Spinal cord (tissue), 10 donors: ENCODE measurements at places on chromosomes 1 and 21. TPM values are rescaled to one million over a fixed set of nuclear protein-coding genes. Genes with fewer than 3 reads are reported as not detected.

GRCh38 chr1:59593798-59594790, 220.7 kb upstream of the HOOK1 start:
- DNase-seq, result no peak
- H3K4me3 ChIP-seq, result no peak overlapping the region
- no peaks in the 10 kb centered on the region for H3K27me3 ChIP-seq
- no peaks in the 10 kb centered on the region for H3K36me3 ChIP-seq

DNA sequence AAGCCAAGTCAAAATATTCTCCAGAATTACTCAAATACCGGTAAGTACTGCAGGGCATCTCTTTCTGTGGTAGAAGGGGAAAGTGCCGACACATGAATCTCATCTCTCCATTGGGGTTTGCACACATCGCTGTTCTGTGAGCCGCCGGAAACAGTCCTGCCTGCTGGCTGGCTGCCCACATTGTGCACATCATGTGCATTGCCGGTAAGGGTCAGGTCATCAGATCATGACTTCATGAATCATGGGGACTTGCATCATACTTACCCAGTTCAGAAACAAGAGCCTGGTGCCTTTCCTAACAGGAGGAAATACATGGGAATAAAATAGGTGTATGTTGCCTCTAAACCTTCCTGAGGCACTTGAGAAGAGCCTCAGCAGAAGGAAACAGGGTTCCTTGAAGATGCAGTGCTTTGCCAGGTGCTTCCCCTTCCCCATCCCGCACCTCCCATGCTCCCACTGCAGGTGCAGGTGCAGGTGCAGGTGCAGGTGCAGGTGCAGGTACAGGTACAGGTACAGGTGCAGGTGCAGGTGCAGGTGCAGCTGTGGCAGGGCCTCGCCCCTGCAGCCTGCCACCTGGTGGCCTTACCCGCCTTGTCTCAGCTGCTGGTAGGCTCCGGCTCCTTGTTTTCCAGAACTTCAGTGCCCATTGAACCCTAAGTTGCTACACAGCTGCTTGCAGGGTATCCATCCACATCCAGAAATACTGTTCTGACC, 26.5 kb downstream of the GPR137B start:
- no peak for DNase-seq
- no peak overlapping the region for H3K4me3 ChIP-seq
- H3K4me1 ChIP-seq, result peaks cover 4% of the 10 kb centered on the region
- peaks cover 10% of the 10 kb centered on the region for H3K36me3 ChIP-seq

GRCh38 chr21:36539434-36540150, 59.7 kb upstream of the CLDN14 start:
- DNase-seq, result no peak
- peaks cover 12% of the 10 kb centered on the region for H3K4me1 ChIP-seq
- H3K27ac ChIP-seq, result no peak overlapping the region
- H3K27me3 ChIP-seq, result peaks cover 14% of the 10 kb centered on the region

- peak; percentile 92 for DNase-seq
- no peaks in the 10 kb centered on the region for H3K27me3 ChIP-seq
- no peaks in the 10 kb centered on the region for H3K36me3 ChIP-seq
Measured at GRCh38 chr21:16070207-16070651, 340.4 kb downstream of the USP25 start.

DNA sequence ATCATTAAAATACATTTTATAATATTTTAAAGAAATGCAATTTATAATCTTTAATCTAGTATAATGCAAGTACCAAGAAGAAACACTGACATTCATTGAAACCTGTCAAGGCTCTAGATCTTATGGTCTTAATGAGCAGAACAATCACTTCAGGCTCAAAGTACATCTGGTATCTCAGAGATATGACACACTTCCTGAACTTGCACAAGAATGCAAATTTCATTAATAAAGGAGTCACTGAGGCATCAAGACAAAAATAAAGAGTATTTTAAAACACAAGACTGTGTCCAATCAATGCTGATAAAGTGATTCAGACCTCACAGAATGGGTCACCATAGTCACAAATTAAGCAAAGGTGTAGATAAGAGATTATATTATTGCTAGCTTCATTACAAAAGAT, 178.1 kb downstream of the AK5 start:
- H3K4me3 ChIP-seq, result no peak overlapping the region
- H3K4me1 ChIP-seq, result no peaks in the 10 kb centered on the region
- no peak for DNase-seq
- H3K36me3 ChIP-seq, result no peaks in the 10 kb centered on the region

DNA sequence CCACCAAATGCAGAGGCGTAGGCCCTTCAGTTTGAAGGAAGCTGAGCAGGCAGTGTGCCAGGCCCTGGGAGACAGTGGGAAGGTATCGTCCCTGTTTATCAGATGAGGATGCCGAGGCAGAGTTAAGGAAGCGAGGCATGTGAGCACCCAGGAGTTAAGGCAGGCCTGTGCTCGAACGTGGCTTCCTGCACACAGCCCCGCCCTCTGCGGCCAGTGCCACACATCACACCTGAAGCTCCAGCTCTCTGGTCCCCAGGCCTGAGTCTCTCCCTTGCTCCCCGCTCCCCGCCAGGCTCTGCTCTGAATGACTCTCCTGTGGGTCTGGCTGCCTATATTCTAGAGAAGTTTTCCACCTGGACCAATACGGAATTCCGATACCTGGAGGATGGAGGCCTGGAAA, 32.1 kb downstream of the EPHX1 start:
- DNase-seq, result no peak
- no peaks in the 10 kb centered on the region for H3K27me3 ChIP-seq
- H3K4me3 ChIP-seq, result no peak overlapping the region
- H3K27ac ChIP-seq, result no peak overlapping the region
- H3K36me3 ChIP-seq, result peaks cover 65% of the 10 kb centered on the region

DNA sequence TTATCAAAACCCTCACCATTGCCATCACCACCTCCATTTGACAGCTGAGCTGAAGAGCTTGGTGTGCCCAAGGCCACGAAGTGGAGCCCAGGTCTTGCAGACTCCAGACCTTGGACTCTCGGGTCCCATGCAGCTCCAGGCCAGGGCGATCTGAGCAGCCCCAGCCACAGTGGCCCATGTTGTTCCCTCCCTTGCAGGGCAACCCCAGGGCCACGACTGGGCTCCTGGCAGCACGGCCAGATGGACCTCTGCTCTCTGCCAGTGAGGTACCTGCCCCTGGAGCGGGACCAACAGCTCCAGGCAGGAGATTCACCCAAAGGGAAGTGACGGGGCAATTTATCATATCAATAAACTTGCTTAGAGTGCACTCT, 182.7 kb upstream of the VAMP3 start:
- no peak overlapping the region for H3K27ac ChIP-seq
- peaks cover 2% of the 10 kb centered on the region for H3K36me3 ChIP-seq
- H3K4me1 ChIP-seq, result peaks cover 41% of the 10 kb centered on the region
- H3K4me3 ChIP-seq, result no peak overlapping the region
- H3K27me3 ChIP-seq, result no peaks in the 10 kb centered on the region
- no peak for DNase-seq

DNA sequence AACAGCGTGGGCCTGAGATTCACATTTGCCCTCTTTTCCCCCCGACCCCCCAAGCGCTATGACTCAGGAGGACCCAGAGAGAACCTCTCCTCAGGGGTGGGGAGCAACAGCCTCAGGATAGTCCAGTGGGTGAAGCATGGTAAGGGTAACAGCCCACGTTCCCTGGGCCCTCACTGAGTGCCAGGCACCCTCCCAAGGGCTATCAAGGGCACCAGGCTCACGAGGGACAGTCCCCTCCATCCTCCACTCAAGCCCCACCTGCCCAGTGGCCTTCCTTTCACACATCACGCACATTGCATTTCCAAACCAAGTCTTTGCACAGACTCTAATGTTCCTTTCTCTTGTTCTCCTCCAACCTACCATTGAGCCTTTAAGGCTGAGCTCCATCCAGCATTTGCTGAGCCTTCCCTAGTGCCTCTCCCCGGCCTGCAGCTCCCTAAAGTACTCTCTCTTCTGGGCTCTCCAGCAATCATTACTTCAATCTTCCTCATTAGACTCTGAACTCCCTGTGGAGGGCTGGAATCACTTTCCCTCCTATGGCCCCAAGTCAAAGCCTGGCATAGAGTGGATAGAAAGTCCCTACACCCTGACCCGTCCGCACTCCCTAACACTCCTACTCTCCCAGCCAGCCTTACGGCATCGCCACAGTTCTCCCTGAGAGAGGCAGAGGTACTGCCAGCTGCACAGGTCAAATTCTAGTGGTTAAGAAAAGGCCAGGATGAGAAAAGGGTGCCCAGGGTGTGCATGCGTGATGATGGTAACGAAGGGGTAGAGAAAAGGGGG, 1.0 kb downstream of the AKR7A2 start:
- H3K27me3 ChIP-seq, result no peaks in the 10 kb centered on the region
- H3K4me3 ChIP-seq, result peak overlapping the region; percentile 75
- peaks cover 41% of the 10 kb centered on the region for H3K4me1 ChIP-seq

GRCh38 chr1:89198491-89199072, at the start of gene GBP4:
TSS of gene GBP4 (minus strand) at chr1:89198942. CDS start at chr1:89198834, 108 bp downstream.
- no peak for DNase-seq
- no peak within 1 kb of the TSS for H3K27ac ChIP-seq
- H3K36me3 ChIP-seq, result no peaks in the 10 kb centered on the region
- no peaks in the 10 kb centered on the region for H3K27me3 ChIP-seq
- peak within 1 kb of the TSS; percentile 10 for H3K4me3 ChIP-seq

- H3K27me3 ChIP-seq, result no peaks in the 10 kb centered on the region
- DNase-seq, result no peak
- no peaks in the 10 kb centered on the region for H3K36me3 ChIP-seq
- H3K4me1 ChIP-seq, result peaks cover 5% of the 10 kb centered on the region
- no peak overlapping the region for H3K4me3 ChIP-seq
Measured at GRCh38 chr1:221331273-221332183, 410.4 kb downstream of the DUSP10 start.

GRCh38 chr1:12619792-12620487, 1.9 kb upstream of the DHRS3 start:
- peak; percentile 81 for DNase-seq
- H3K27me3 ChIP-seq, result peaks cover 11% of the 10 kb centered on the region
- peak overlapping the region; percentile 98 for H3K27ac ChIP-seq

DNA sequence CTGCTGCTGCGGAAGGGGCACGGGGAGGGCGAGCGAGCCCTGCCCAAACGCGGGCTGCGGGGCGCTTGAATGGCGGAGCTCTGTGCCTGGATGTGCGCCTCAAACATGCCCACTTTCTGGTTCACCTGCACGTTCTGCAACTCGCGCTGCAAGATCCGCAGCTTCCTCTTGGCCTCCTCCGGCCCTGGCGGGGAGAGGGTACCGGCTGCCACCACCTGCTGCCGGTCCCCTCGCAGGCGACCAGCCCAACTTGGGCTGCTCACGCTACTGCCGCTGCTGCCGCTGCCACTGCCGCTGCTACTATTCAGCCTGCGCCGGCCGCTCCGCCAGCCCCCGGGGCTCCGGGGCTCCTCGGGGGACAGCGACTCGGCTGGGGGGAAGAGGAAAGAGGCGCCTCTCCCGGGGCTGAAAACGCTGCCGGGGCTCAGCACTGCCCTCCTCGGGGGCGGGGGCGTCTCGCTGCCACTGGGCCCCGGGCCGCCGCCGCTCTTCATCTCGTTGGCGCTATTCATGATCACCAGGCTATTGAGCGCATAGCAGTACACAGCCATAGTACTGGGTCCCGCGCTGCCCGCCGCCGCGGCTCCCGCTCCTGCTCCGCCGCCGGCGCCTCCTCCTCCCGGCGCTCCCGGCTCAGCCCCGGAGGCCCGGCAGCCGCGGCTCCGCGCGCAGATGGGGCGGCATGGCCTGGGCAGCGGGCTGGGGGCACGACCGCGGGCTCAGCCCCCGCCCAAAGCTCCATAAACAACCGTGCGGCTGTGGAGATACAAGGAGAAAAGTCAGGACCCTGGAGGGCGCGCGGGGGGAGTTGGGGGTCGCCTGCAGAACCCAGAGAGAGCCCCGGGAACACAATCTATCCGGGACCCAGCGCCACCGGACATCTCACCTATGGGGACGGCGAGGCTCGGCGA, 1.9 kb downstream of the ITPKB start:
- DNase-seq, result no peak
- H3K36me3 ChIP-seq, result peaks cover 19% of the 10 kb centered on the region
- H3K27ac ChIP-seq, result peak overlapping the region; percentile 89
- peaks cover 33% of the 10 kb centered on the region for H3K4me1 ChIP-seq
- H3K4me3 ChIP-seq, result peak overlapping the region; percentile 71
- H3K27me3 ChIP-seq, result no peaks in the 10 kb centered on the region

- no peaks in the 10 kb centered on the region for H3K36me3 ChIP-seq
- H3K4me3 ChIP-seq, result no peak overlapping the region
- no peaks in the 10 kb centered on the region for H3K4me1 ChIP-seq
- DNase-seq, result no peak
Measured at GRCh38 chr1:151964510-151964909, 29.1 kb downstream of the S100A10 start.

- no peaks in the 10 kb centered on the region for H3K36me3 ChIP-seq
- DNase-seq, result no peak
- H3K27me3 ChIP-seq, result no peaks in the 10 kb centered on the region
- H3K27ac ChIP-seq, result no peak overlapping the region
Measured at GRCh38 chr1:208974717-208975116, 608.8 kb upstream of the CAMK1G start.

GRCh38 chr1:39609618-39610331, 29.7 kb downstream of the HEYL start:
- peaks cover 3% of the 10 kb centered on the region for H3K36me3 ChIP-seq
- H3K27ac ChIP-seq, result no peak overlapping the region
- H3K4me1 ChIP-seq, result peaks cover 10% of the 10 kb centered on the region
- no peak overlapping the region for H3K4me3 ChIP-seq
- peaks cover 12% of the 10 kb centered on the region for H3K27me3 ChIP-seq

GRCh38 chr1:205701891-205702290, 21.6 kb upstream of the SLC45A3 start:
- no peak for DNase-seq
- H3K27me3 ChIP-seq, result no peaks in the 10 kb centered on the region
- H3K4me1 ChIP-seq, result peaks cover 18% of the 10 kb centered on the region
- no peak overlapping the region for H3K4me3 ChIP-seq
- H3K27ac ChIP-seq, result no peak overlapping the region

GRCh38 chr1:205763980-205764379, 11.3 kb downstream of the RAB29 start:
- H3K27me3 ChIP-seq, result no peaks in the 10 kb centered on the region
- H3K4me3 ChIP-seq, result no peak overlapping the region
- H3K36me3 ChIP-seq, result no peaks in the 10 kb centered on the region
- no peak overlapping the region for H3K27ac ChIP-seq
- no peaks in the 10 kb centered on the region for H3K4me1 ChIP-seq

- peak within 1 kb of the TSS; percentile 40 for H3K4me3 ChIP-seq
- H3K36me3 ChIP-seq, result no peaks in the 10 kb centered on the region
- peaks cover 49% of the 10 kb centered on the region for H3K4me1 ChIP-seq
Measured at GRCh38 chr1:114153261-114154145, at the start of gene SYT6. TSS of gene SYT6 (minus strand) at chr1:114153869. CDS start at chr1:114153772, 97 bp downstream.

- no peaks in the 10 kb centered on the region for H3K27me3 ChIP-seq
- H3K4me3 ChIP-seq, result no peak overlapping the region
- H3K4me1 ChIP-seq, result peaks cover 3% of the 10 kb centered on the region
- no peak overlapping the region for H3K27ac ChIP-seq
Measured at GRCh38 chr1:154115180-154115579, 39.7 kb downstream of the NUP210L start.

- no peak for DNase-seq
- no peaks in the 10 kb centered on the region for H3K27me3 ChIP-seq
- peaks cover 7% of the 10 kb centered on the region for H3K4me1 ChIP-seq
- no peak overlapping the region for H3K27ac ChIP-seq
Measured at GRCh38 chr1:21597753-21598152, 71.4 kb downstream of the RAP1GAP start.

LAMTOR2 gene
- 76.8 TPM for total RNA-seq

DISP3 gene
- 7.4 TPM for total RNA-seq

COL8A2 gene
- 32.6 TPM for total RNA-seq

KLHDC9 gene
- 10.0 TPM for total RNA-seq

BCAN gene
- 181 TPM for total RNA-seq

KANK4 gene
- total RNA-seq, result 22.9 TPM

CITED4 gene
- 3.7 TPM for total RNA-seq

NEK7 gene
- 95.1 TPM for total RNA-seq

MMP23B gene
- 5.9 TPM for total RNA-seq
